Smooth muscle cell of the coronary artery (primary cell): ENCODE measurements at places on chromosomes 12 and 14. TPM values are rescaled to one million over a fixed set of nuclear protein-coding genes. Genes with fewer than 3 reads are reported as not detected.

The RTL1 gene
- total RNA-seq = not detected in 2 replicates

The NEK9 gene
- 56.6 and 63.5 TPM in 2 replicates for total RNA-seq

The RNF212B gene
- not detected in 2 replicates for total RNA-seq

The HOXC10 gene
- not detected in 2 replicates for total RNA-seq

The TRHDE gene
- total RNA-seq = 0.38 TPM in 1 of 2 replicates, not detected in the other

The KRT6A gene
- under 0.01 and 1.3 TPM in 2 replicates for total RNA-seq

The KIF5A gene
- total RNA-seq = 0.15 and 0.23 TPM in 2 replicates

The VRTN gene
- not detected in 2 replicates for total RNA-seq

The GARIN6 gene
- total RNA-seq = not detected in 2 replicates

The ERP27 gene
- 0.23 TPM in 1 of 2 replicates, not detected in the other for total RNA-seq

The HOXC11 gene
- total RNA-seq = not detected in 2 replicates

The CDH24 gene
- 4.0 and 4.9 TPM in 2 replicates for total RNA-seq

The SMIM41 gene
- total RNA-seq = 0.12 and 0.15 TPM in 2 replicates

The P2RX2 gene
- not detected in 2 replicates for total RNA-seq

The CSRP2 gene
- 13.5 and 29.0 TPM in 2 replicates for total RNA-seq

The REM2 gene
- 0.08 TPM in 1 of 2 replicates, not detected in the other for total RNA-seq

The RDH12 gene
- not detected in 2 replicates for total RNA-seq

The SOS2 gene
- 7.7 and 16.8 TPM in 2 replicates for total RNA-seq

The PTPRO gene
- 1.1 and 1.2 TPM in 2 replicates for total RNA-seq

The TIMELESS gene
- total RNA-seq = 3.7 and 5.4 TPM in 2 replicates

The TMEM119 gene
- total RNA-seq = 6.1 and 102 TPM in 2 replicates

The CCDC60 gene
- total RNA-seq = not detected in 2 replicates

The RHOJ gene
- 10.5 and 41.2 TPM in 2 replicates for total RNA-seq

The NTS gene
- not detected in 2 replicates for total RNA-seq

The REP15 gene
- 0.68 and 0.70 TPM in 2 replicates for total RNA-seq

The EML1 gene
- total RNA-seq = 28.6 and 117 TPM in 2 replicates

The ADAMTS20 gene
- not detected in 2 replicates for total RNA-seq

The LMNTD1 gene
- 0.23 TPM in 1 of 2 replicates, not detected in the other for total RNA-seq

The SUOX gene
- total RNA-seq = 8.3 and 11.9 TPM in 2 replicates

The CLECL1 gene
- not detected in 2 replicates for total RNA-seq

The ANO2 gene
- 0.82 TPM in 1 of 2 replicates, not detected in the other for total RNA-seq

The NOS1 gene
- total RNA-seq = not detected in 2 replicates

The ACOT4 gene
- total RNA-seq = 0.12 and 0.68 TPM in 2 replicates

The DBX2 gene
- total RNA-seq = not detected in 2 replicates

The OLR1 gene
- not detected in 2 replicates for total RNA-seq

The KRT71 gene
- not detected in 2 replicates for total RNA-seq

The JAG2 gene
- 1.6 and 4.2 TPM in 2 replicates for total RNA-seq

The ITGB7 gene
- 0.15 and 0.47 TPM in 2 replicates for total RNA-seq

The ACSM4 gene
- not detected in 2 replicates for total RNA-seq

The GRIP1 gene
- total RNA-seq = 0.23 and 1.8 TPM in 2 replicates

The DCN gene
- total RNA-seq = 204 and 961 TPM in 2 replicates

The C14orf180 gene
- total RNA-seq = not detected in 2 replicates

The ATP23 gene
- total RNA-seq = 3.0 and 10.9 TPM in 2 replicates

The MBD6 gene
- 2.9 and 4.0 TPM in 2 replicates for total RNA-seq

The PTGER2 gene
- total RNA-seq = 0.60 and 1.3 TPM in 2 replicates

The SIRT4 gene
- total RNA-seq = 1.5 and 2.9 TPM in 2 replicates

The HHIPL1 gene
- 3.7 and 7.0 TPM in 2 replicates for total RNA-seq

The LMO3 gene
- 0.30 and 0.70 TPM in 2 replicates for total RNA-seq

The ATP2B1 gene
- 22.0 and 39.3 TPM in 2 replicates for total RNA-seq
